Activated CD8-positive, alpha-beta T cell treated with anti-CD3 and anti-CD28 coated beads, Interleukin-2, amount 10 ng/mL, durations not matched to agents 7 days and 5 days (primary cell): ENCODE measurements at places on chromosomes 16 and 17. TPM values are rescaled to one million over a fixed set of nuclear protein-coding genes. Genes with fewer than 3 reads are reported as not detected.

DNA sequence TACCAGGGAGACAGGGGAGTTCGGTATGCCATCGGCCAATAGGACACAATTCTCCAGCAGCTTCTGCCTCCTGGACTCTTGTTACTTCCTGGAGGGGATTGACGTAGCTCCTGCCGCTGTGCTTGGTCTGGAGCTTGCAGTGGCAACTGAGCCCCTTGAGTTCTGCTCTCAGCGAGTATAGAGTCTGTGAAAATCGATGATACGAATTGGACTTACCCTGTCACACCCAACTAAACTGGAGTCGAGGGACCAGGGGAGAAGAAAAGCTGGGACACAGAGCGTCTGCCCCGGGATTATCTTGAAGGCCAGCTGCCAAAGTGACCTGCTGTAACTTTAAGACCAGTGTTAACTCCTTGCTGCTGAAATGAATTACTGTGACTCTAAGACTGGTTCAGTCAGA, 22.2 kb downstream of the SEC14L1 start:
- no peak overlapping the region for H3K4me3 ChIP-seq
- H3K27ac ChIP-seq: peak overlapping the region; percentile 41
- no peaks in the 10 kb centered on the region for H3K27me3 ChIP-seq
- H3K4me1 ChIP-seq: peaks cover 57% of the 10 kb centered on the region
- H3K36me3 ChIP-seq: peaks cover 66% of the 10 kb centered on the region

DNA sequence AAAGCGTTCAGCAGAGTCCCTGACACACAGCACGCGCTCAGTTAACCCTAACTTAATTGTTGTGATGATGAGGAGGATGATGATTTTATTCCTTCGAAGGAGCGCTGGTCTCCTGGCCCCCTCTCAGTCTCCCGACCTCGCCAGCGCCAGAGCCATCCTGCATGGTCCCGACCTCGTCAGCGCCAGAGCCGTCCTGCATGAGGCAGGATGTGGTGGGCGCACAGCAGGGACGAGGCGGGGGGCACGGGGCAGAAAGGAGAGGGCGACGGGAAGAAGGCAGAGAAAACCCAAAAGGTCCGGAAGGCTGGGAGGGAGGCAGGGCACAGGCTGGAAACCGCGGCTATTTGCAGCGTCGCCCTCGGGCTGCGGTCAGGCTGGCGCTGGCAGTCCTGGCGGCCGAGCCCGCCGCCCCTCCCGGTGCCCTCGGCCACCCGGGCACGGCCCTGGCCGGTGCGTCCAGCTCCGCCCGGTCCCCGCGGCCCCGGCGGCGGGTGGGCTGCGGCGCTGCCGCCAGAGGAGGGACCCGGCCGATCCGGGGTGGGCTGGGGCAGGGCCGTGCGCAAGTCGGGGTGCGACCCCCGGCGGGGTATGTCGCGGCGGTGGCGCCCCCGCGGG, 3.0 kb upstream of the TAC4 start:
- H3K4me3 ChIP-seq: peak overlapping the region; percentile 87
- peaks cover 17% of the 10 kb centered on the region for H3K4me1 ChIP-seq
- peaks cover 14% of the 10 kb centered on the region for H3K27me3 ChIP-seq

DNA sequence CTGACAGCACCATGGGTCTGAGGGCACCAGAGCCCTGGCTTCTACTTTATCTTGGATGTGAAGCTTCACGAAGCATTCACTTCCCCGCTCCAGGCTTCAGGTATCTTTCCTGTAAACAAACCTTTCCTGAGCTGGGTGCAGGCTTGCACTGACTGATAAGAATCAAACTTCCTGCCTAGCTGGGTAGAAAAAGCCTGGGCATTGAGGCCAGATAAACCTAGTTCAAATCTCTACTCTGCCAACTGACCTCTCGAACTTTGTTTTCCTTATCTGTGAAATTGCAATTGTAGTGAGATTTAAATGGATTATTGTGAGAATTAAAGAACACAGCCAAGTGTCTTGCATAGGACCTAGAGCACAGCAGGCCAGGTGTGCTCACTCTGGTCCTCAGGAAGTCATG, 2.9 kb upstream of the TMEM208 start:
- peaks cover 9% of the 10 kb centered on the region for H3K36me3 ChIP-seq
- H3K27me3 ChIP-seq: no peaks in the 10 kb centered on the region
- H3K4me3 ChIP-seq: no peak overlapping the region
- no peak for DNase-seq

DNA sequence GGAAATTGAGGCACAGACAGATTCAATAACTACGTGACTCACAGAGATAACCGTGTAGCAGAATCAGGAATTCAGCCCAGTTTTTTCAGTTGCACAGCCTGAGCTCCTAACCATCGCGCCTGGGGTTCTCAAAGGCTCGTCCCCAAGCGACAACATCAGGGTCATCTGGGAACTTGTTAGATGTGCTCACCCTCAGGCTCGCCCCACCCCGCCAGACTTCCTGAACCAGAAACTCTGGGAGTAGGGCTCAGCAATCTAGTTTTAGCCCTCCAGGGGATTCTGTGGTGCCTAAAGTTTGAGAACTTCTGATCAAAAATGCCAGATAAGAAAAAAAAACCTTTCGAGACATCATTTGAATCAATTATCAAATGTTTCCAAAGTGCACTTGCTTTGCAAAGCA, 559.8 kb downstream of the WWOX start:
- H3K4me3 ChIP-seq: no peak overlapping the region
- no peaks in the 10 kb centered on the region for H3K36me3 ChIP-seq
- peaks cover 3% of the 10 kb centered on the region for H3K27me3 ChIP-seq
- H3K27ac ChIP-seq: no peak overlapping the region

GRCh38 chr17:34817252-34818035, 143.8 kb downstream of the CCT6B start:
- H3K36me3 ChIP-seq: no peaks in the 10 kb centered on the region
- H3K4me1 ChIP-seq: no peaks in the 10 kb centered on the region
- H3K27ac ChIP-seq: no peak overlapping the region
- no peak for DNase-seq
- H3K27me3 ChIP-seq: peaks cover 5% of the 10 kb centered on the region
- H3K4me3 ChIP-seq: no peak overlapping the region

FCSK gene
- 17.3 TPM for total RNA-seq

CCDC144A gene
- 0.47 TPM for total RNA-seq

CLEC18A gene
- total RNA-seq: 0.63 TPM

TEKT3 gene
- not detected for total RNA-seq

PCGF2 gene
- 0.70 TPM for total RNA-seq
